Thoracic aorta (tissue), 2 donors: ENCODE measurements at places on chromosomes 2 and 18.

GRCh38 chr2:219215871-219216534 lies 2.8 kb downstream of the ABCB6 start:
- peak overlapping the region; percentile 1 for H3K27ac ChIP-seq
- peaks cover 34% of the 10 kb centered on the region for H3K36me3 ChIP-seq
- no peak overlapping the region for H3K4me3 ChIP-seq

DNA sequence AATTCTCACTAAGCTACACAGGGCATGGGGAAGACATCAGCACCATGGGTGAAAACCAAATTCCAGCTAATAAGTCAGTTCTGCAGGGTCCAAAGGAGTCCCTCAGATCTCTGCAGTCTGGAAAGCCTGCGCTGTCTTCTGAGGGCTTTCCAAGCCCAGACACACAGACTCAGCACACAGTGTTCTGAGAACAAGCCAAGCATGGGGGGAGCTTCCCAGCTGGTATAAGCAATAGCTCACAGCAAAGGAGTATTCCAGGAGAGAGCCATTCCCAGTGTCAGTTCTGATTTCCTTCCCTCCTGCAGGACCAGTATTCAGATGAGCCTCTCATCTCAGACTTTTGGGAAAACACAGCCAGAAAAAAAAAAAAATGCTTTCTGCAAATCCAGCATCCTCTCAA lies 370.8 kb downstream of the TNS1 start:
- no peaks in the 10 kb centered on the region for H3K36me3 ChIP-seq
- H3K4me1 ChIP-seq = peaks cover 2% of the 10 kb centered on the region
- H3K27me3 ChIP-seq = no peaks in the 10 kb centered on the region
- no peak overlapping the region for H3K4me3 ChIP-seq
- no peak overlapping the region for H3K27ac ChIP-seq

DNA sequence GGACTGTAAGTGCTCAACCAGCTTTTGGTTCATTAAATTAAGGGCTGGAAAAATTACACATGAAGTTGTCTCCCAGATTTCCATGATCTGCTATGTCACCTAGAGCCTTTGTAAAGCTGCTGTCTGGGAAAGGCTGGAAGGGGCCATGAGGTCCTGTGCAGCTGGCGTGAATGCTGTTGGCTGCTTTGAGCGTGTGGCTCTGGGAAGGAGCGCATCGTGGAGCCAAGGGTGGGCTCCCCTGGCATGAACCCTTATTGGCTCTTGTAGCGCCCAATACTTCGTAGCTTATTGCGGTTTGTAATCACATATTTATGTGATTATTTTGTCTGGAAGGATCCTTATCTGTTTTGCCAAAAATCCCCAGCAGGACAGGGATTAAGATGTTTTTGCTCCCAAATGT lies 70.5 kb upstream of the LMAN1 start:
- no peak overlapping the region for H3K4me3 ChIP-seq
- H3K36me3 ChIP-seq = no peaks in the 10 kb centered on the region
- H3K27me3 ChIP-seq = no peaks in the 10 kb centered on the region
- DNase-seq = no peak

- no peaks in the 10 kb centered on the region for H3K27me3 ChIP-seq
- peaks cover 7% of the 10 kb centered on the region for H3K36me3 ChIP-seq
- H3K4me1 ChIP-seq = no peaks in the 10 kb centered on the region
- H3K4me3 ChIP-seq = no peak overlapping the region
Observed at GRCh38 chr2:241478166-241478565, 30.2 kb downstream of the STK25 start.

DNA sequence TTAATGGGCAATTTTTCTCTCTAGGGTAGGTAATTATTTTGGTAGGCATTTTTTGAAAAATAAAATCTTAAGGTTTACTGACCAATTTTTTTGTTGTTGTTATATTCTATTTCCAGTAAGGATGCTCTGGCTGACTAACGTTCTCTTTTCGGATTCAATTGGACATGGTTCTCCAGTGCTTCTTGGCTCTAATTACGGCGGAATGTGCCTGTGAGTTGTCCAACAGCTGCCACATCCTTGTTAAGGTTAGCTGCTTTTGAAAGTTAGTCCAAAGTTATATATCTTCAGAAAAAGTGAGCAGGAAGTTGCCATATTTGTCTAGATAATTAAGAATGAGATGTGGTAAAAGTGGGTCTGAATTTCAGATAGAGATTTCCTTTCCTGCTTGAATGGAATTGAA lies 45.8 kb upstream of the SMIM21 start:
- no peaks in the 10 kb centered on the region for H3K27me3 ChIP-seq
- DNase-seq = no peak
- H3K36me3 ChIP-seq = no peaks in the 10 kb centered on the region
- no peaks in the 10 kb centered on the region for H3K4me1 ChIP-seq
- no peak overlapping the region for H3K4me3 ChIP-seq
- no peak overlapping the region for H3K27ac ChIP-seq

GRCh38 chr2:46157966-46158310 lies 139.3 kb upstream of the EPAS1 start:
- no peak for DNase-seq
- H3K36me3 ChIP-seq = no peaks in the 10 kb centered on the region
- peaks cover 49% of the 10 kb centered on the region for H3K4me1 ChIP-seq
- no peaks in the 10 kb centered on the region for H3K27me3 ChIP-seq

GRCh38 chr2:127128445-127128904 lies 21.5 kb upstream of the BIN1 start:
- no peak overlapping the region for H3K27ac ChIP-seq
- no peaks in the 10 kb centered on the region for H3K36me3 ChIP-seq

DNA sequence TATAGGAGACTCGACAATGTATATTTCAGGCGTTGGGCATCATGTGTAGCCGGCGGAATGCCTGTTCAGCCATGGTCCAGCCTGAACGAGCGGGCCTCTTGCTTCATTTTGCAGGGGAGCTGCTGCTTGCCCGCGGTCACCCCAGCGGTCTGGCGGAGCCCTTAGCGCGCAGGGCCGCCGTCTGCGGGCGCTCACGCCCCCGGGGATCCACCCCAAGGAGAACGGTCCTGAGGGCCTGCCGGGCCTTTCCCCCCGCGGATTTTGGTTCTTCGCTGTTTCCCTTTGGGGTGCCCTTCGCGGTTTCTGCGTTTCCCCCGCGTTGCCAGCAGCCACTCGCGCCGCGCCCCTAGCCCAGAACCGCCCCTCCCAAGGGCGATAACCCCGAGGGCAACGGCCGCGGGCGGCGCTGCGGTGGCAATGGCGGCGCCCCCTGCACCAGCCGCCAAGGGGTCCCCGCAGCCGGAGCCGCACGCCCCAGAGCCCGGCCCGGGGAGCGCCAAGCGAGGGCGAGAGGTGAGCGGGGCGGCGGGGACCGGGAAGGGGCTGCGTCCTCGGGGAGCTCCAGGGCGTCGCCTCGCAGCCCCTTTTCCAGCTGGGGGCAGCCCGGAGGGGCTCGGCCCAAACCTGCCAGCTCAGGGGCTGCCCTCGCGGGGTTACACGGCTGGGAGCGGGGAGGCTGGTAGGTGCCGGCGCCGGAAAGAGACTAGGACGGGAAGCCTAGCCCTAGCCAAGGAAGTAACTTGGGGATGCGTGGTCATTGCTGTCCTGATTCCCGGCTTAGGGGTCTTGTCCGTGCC lies at the start of gene MFSD2B:
Gene MFSD2B, plus strand, starts transcription at position 406 of the 797 bp plus-strand sequence. Its CDS starts 12 bp downstream, at position 418.
- no peaks in the 10 kb centered on the region for H3K27me3 ChIP-seq
- H3K4me3 ChIP-seq = peak within 1 kb of the TSS; percentile 44
- no peak within 1 kb of the TSS for H3K27ac ChIP-seq
- DNase-seq = no peak
- H3K36me3 ChIP-seq = no peaks in the 10 kb centered on the region

- DNase-seq = no peak
- H3K27ac ChIP-seq = no peak overlapping the region
- H3K27me3 ChIP-seq = no peaks in the 10 kb centered on the region
- no peaks in the 10 kb centered on the region for H3K4me1 ChIP-seq
Observed at GRCh38 chr2:128783193-128783671, 464.6 kb upstream of the HS6ST1 start.

DNA sequence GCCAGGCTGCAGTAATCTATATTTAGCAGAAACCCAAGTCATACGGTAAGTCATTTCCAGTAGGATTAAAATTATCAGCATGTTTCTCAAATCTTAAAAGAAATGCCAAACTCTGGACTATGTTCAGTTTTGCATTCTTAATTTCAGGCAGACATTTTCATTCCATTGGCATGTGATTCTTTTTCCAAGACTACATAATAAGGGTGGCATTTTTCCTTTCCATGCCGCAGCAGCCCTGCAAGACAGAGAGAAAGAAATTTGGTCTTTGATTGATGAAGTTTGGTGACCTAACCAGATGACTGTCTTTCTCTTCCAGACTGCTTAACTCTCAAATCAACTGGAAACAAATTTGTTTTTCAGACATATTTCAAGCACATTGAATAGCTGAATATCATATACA lies 118.1 kb downstream of the FHOD3 start:
- H3K27ac ChIP-seq = peak overlapping the region; percentile 70
- peaks cover 39% of the 10 kb centered on the region for H3K4me1 ChIP-seq
- no peak overlapping the region for H3K4me3 ChIP-seq
- no peaks in the 10 kb centered on the region for H3K36me3 ChIP-seq
- no peak for DNase-seq

DNA sequence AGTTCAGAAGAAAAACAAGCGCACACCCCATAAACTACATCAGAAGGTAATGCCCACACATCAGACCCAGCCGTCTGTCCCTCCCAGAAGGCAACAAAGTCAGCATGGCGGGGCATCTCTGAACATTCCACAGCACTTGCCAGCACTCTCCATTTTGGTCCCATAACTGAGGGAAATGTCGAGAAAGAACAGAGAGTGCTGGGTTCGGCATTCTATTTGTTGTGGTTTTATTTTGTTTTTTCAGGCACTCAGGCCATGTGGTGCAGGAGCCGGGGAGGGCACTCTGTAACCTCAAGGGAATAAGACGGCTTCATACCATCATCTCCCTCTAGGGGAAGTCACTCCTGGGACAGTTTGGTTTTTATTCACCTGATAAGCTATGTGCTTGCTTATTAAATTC lies 156.0 kb downstream of the SEPTIN10 start:
- peaks cover 21% of the 10 kb centered on the region for H3K4me1 ChIP-seq
- H3K27me3 ChIP-seq = no peaks in the 10 kb centered on the region
- H3K4me3 ChIP-seq = peak overlapping the region; percentile 24
- peak overlapping the region; percentile 77 for H3K27ac ChIP-seq
- peaks cover 5% of the 10 kb centered on the region for H3K36me3 ChIP-seq

GRCh38 chr18:63085611-63086010 lies 234.0 kb downstream of the BCL2 start:
- DNase-seq = no peak
- H3K27me3 ChIP-seq = no peaks in the 10 kb centered on the region
- no peaks in the 10 kb centered on the region for H3K4me1 ChIP-seq
- H3K4me3 ChIP-seq = no peak overlapping the region
- H3K36me3 ChIP-seq = no peaks in the 10 kb centered on the region
- no peak overlapping the region for H3K27ac ChIP-seq

GRCh38 chr2:112708968-112709367 lies 11.9 kb upstream of the NT5DC4 start:
- H3K4me1 ChIP-seq = no peaks in the 10 kb centered on the region
- no peak overlapping the region for H3K27ac ChIP-seq
- no peaks in the 10 kb centered on the region for H3K36me3 ChIP-seq
- no peak for DNase-seq

GRCh38 chr2:207061181-207061580 lies 104.6 kb downstream of the KLF7 start:
- no peaks in the 10 kb centered on the region for H3K4me1 ChIP-seq
- H3K27me3 ChIP-seq = no peaks in the 10 kb centered on the region
- no peak for DNase-seq

DNA sequence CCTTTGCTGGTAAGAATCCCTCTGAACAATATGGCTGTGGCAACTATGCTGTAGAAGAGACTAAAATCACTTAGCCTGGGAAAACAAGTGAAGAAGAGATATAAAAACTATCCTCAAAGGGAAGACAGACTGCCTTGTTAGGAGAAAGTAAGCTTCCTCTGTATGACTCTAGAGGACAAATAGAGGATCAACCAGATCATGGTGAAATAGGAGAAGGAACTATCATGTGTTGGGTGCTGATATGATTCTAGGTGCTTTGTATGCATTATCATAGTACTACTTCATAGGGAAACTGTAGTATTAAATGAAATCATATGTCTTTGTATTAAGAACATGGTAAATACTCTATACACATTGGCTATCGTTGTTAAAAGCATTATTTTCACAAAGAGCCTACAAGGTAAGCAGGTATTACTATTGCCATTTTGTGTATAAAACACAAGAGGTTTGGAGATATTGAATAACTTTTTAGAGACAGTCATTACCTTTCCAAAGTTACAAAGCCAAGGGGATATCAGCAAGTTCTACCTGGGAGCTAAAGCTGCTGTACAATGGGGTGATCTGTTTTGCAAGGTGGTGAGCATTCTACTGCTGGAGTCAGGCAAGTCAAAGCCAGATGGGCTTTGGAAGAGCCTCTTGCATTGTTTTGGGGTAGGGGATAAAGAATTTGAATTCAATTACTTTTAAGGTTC lies 402.6 kb downstream of the ALK start:
- H3K4me3 ChIP-seq = no peak overlapping the region
- H3K4me1 ChIP-seq = no peaks in the 10 kb centered on the region
- no peaks in the 10 kb centered on the region for H3K27me3 ChIP-seq
- no peaks in the 10 kb centered on the region for H3K36me3 ChIP-seq

DNA sequence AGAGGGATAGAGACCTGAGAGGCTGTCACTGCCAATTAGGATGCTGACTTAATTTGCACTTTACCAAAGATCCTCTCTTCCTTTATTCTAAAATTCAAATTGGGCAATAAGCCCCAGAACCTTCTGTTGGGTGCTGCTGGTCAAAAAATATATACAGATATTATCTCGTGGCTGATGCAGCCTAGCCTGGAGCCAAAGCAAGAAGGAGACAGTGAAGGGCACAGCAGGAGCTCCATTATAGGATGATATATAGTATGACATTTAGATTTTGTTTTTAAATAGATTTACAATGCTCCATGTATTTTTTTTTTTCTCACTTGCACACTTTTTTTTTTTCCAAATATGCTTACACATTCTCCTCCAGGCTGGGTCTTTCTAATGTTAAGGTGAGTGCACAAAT lies 579.3 kb downstream of the PIK3C3 start:
- no peak for DNase-seq
- no peaks in the 10 kb centered on the region for H3K36me3 ChIP-seq
- H3K27ac ChIP-seq = no peak overlapping the region
- no peaks in the 10 kb centered on the region for H3K4me1 ChIP-seq
- H3K4me3 ChIP-seq = no peak overlapping the region

DNA sequence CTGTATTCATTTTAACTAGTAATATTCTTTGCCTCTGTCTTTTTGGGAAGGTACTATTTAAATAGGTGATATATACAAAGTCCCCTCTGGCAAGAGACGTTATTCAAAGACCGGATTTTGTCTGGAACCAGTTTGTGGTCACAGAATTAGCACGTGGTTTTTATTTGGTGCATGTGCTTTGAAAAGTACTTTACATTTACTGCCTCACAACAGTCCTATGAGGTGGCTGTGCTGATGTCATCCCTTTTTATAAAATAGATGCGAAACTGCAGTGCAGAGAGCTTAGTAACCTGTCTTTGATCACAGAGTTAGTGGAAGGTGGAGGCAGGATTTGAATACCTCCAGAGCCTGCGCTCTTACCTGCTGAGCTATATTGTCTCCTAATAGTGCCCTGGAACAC lies 4.0 kb downstream of the LPIN1 start:
- no peak for DNase-seq
- peaks cover 62% of the 10 kb centered on the region for H3K4me1 ChIP-seq
- no peaks in the 10 kb centered on the region for H3K27me3 ChIP-seq
- H3K36me3 ChIP-seq = no peaks in the 10 kb centered on the region

- no peaks in the 10 kb centered on the region for H3K4me1 ChIP-seq
- no peak overlapping the region for H3K27ac ChIP-seq
- H3K4me3 ChIP-seq = no peak overlapping the region
- H3K27me3 ChIP-seq = no peaks in the 10 kb centered on the region
Observed at GRCh38 chr2:208713066-208713745, 306.6 kb downstream of the PTH2R start.
